ENCODE measurements at places on chromosomes 2 and 18.
A peak's percentile ranks its signal among the peaks of the same experiment; 100 is the strongest.

DNA sequence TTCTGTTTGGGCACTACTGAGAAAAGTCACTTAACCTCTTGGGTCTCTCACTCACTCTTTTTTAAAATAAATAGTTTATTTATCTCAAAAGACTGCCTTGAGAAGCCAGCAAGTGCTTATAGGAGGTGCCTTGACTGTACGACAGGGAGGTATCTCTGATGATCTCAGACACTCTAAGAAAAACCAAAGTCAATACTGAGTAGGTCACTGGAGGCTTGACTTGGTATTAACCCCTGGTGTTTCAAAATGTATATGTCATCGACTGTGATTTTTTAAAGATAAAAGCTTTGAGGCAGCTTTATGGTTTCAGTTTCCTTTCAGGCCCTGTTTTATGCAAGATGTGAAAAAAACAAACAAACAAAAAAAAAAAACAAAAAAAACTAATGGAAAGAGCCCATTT lies 33.7 kb downstream of the MREG start:
- DNase-seq: no peak

DNA sequence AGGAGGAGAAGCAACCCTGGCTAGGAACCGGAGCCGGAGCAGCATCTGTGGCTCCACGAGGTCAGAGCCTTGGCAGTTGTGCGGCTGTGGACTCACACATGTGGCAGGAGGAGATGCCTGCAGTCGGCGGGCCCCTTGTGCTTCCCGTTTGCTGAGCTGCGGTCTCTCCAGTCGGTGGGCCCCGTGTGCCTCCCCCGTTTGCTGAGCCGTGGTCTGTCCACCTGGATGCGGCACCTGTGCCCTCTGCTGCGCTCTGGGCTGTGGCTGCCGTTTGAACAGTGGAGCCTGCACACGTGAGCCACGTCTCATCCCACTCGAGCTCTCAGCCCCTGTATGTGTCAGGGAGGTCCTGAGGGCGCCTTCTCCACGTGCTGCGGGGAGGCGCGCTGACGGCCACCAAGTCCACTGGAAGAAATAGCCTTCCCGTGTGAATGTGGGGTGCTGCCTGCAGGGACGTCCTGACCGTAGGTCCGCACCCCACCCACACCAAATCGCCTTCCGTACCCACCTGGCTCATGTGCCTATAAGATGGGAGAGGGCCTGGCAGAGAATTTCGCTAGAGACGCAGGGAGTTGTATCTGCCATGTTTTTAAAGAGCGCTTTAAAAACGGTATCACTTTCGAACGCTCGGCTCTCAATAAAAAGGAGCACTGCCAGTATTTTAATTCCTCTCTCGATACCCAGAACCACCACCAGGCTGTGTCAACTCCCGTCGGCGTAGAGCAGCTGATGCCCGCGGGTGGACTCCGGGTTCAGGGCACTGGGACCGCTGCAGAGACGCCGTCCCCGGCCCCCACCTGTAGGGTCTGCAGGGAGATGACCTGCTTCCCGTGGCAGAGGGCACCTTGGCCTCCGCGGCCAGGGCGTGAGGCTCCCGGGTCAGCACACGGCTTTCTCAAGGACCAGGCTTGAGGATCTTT lies 117.0 kb downstream of the NFATC1 start:
- DNase-seq: no peak

DNA sequence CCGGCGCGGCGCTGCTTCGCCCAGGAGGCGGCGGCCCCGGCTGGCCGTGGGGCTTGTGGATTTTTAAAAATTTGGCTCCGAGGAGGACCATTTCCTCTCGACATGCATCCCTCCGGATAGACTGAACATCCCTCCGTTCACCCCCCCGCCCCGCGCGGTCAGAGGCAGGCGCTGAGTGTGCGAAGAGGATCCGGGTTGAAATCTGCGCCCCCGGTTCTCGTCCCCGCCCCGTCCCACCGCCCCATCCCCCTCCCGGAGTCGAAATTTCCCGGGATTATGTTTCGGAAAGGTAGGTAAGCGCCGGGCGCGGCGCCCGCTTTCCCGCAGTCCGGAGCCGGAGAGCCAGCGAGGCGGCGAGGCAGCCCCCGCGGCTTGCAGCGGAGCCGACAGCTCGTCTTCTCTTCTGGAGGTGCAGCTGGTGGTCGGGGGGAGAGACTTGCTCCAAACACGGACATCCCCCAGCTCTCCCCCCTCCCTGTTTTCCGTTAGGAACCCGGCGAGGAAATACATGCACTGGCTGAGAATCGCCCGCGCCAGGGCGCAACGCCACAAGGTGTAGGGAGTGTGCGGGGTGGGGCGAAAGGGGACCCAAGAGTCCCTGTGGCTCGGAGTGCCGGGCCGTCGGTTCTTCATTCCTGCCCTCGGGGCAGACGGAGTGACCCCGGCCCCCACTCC lies at the start of gene PRKCE:
Gene PRKCE, plus strand, starts transcription at position 261 of the 675 bp plus-strand sequence.
- peak; percentile 38 for DNase-seq

DNA sequence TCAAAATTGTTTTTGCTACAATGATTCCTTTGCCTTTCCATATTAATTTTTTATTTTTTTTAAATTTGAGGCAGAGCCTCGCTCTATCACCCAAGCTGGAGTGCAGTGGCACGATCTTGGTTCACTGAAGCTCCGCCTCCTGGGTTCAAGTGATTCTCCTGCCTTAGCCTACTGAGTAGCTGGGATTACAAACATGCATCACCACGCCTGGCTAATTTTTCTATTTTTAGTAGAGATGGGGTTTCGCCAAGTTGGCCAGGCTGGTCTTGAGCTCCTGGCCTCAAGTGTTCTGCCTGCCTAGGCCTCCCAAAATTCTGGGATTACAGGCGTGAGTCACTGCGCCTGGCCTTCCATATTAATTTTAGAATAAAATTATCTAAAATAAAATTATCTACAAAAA lies 41.3 kb downstream of the PTPN4 start:
- DNase-seq: no peak

GRCh38 chr2:73651591-73652230 lies 9.5 kb upstream of the NAT8 start:
- DNase-seq: no peak

DNA sequence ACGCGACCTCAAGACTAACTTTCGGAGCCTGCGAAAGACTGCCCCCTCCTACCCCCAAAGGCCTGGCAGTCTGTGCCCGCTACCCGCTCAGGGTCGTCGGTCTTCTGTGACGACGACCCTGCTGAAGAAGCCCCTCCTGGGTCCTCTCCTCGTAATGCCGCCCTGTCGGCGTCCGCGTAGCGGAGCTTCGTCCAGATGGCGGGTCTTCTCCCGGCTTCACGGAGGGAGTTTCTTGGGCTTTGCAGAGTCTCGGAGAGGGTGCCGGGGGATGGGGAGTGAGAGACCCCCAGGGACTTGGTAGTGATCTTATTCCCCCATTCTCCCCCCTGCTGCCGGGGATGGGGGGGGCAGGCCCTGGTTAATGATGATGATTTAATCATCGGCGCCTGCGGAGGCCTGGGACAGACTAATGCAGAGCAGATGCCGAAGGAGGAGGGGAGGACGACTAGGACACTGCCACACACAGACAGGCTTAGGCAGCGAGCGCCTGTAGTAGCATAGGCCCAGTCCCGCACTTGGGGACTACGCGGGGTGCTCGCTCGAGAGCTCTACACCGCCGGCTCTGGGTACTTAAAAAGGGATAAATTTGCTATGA lies 528 bp upstream of the PCGF1 start:
- peak; percentile 18 for DNase-seq

DNA sequence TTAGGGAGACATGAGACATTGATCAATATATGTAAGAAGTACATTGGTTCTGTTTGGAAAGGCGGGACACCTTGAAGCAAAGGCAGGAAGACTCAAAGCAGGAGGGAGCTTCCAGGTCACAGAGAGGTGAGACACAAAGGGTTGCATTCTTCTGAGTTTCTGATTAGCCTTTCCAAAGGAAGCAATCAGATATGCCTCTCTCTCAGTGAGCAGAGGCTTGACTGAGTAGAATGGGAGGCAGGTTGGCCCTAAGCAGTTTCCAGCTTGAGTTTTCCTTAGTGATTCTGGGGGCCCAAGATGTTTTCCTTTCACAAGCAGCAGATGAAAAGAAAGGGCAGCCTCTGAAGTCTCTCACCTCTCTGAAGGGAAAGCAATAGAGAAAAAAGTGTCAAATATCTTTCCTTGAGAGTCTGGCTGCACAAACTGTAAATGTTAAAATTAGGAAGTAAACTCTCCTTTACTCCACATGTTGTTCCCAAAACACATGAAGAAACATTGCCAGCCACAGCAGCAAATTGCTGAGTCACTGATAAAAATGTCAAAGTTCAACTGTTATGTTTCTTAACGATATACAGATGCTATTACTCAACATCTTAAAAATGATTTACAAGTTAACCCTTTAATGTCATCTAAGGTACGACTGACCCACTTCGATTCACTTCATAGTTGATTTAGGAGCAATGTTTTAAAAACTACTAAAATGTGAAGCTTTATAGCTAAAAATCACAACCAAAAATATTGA lies 40.3 kb downstream of the CYB5A start:
- DNase-seq: peak; percentile 68

GRCh38 chr18:8657873-8658470 lies 47.4 kb upstream of the MTCL1 start:
- no peak for DNase-seq

DNA sequence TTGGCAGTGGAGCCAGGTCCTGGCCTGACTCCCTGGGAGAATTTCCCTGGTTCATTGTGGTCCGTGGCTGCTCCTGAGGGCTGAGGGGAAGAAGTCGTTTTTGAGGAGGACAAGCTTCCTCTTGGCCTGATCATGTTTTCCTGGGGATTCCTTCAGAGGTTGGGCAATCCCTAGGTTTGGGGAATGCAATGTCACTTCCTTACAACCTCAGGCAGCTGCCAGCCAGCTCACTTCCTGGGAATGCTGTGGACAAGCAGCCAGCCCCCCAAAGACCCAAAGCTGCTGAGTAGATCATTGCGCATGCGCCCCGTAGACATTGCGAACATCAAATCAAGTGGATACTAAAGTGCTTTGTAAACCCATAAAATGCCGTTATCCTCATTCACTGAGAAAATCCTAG lies 7.7 kb upstream of the DNMT3A start:
- DNase-seq: peak; percentile 47

DNA sequence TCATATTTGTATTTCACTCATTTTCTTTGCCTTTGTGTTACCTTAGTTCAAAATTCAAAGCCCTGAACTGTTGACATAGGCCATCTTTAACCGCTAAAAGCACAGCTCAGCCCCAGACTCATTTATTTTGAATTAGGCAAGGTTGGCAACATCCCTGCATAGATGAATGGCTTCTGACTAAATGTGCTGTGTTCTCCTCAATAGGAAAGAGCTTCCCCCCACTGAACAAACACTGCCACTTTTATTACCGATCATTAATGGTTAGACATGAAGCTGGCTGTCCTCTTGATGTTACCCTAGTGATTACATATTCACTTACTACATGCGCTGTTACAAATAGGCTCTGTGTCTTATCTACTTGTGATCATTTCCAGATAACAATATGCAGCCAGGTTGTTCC lies 170.7 kb downstream of the ADCYAP1 start:
- DNase-seq: no peak

DNA sequence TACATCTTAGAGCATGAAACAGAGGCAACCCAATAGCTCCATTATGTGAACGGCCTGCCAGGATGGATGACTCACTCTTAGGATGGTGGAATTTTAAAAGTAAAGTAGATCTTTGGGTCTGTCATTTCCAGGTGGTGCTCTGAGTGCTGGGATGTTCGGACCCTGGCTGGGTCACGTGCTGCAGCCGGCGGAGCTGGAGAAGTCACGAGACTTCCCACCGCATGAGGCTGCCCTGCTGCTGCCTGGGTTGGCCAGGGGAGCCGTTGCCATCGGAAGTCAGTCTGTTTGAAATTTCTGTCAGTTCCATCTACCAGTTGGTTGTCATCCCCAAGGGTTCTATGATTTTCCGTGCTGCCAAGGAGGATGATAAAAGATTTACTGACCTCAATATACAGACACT lies 93.3 kb upstream of the ALKAL2 start:
- DNase-seq: peak; percentile 15

- no peak for DNase-seq
Measured at GRCh38 chr2:196697825-196698224, 58.3 kb downstream of the CCDC150 start.

- DNase-seq: peak; percentile 82
Measured at GRCh38 chr2:30711646-30712085, 95.6 kb downstream of the CAPN13 start.

DNA sequence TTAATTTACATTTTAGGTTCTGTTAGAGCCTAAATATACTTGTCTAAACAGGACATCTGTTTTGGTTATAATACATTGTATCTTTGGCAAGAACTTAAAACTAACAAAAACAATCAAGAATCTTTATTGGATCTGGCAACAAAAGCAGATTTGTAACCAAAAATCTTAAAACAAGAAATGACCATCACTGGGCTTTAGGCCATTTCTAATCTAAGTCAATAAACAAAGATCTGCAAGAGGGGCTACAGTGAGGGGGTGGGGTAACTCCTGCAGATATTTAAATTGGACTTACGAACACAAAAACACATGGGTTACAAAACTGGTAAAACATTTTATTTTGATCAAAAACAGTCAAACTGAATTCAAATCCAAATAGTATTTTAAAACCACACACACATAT lies 77.3 kb downstream of the SRBD1 start:
- DNase-seq: no peak

DNA sequence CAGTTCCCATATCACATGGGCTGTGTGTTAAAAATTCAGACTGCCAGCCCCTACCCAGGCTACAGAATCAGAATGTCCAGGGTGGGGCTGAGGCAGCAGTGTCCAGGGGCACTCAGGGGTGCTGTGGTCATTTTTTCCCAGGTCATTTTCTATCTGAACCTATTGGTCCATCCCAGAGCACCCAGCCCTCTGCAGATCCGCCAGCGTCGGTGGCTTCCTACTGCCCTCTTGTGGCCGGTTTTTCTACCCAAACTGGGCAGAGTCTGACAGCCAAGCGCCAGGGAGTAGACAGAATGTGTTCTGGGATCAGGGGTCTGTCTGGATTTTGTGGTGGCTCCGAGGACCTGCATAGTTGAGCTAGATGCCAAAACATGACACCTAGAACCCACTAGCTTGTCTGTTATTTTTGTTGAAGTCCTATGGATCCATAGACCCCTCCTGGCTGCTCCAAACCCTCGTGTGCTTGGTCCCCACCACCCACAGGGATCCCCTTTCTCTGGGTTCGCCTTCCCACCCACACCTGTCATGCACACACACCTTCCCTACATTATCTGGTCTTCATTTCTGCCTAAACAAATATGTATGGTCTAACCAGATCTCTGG lies 34.1 kb upstream of the RMDN2 start:
- DNase-seq: peak; percentile 64

DNA sequence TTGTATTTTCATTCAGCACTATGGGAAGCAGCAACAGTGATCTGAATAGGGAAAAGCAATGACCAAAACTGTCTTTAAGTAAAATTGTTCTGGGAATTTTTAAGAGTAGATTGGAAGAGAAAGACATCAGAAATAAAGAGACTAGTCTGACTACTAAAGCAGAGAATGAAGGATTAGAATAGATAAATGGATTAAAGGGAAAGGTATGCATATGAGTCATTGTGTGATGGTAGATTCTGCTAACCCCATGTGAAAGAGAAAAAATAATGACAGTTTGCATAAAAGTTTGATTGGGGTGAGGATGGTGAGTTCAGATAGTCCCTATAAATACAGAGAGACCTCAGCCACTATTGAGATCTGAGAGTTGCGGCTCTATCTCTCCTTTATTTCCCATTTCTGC lies 139.6 kb upstream of the DCC start:
- no peak for DNase-seq

- DNase-seq: no peak
Measured at GRCh38 chr2:174776675-174777074, 12.4 kb upstream of the CHRNA1 start.

Measured in M059J (cell line).